ENCODE measurements at places on chromosomes 2 and 18.
A peak's percentile ranks its signal among the peaks of the same experiment; 100 is the strongest.

GRCh38 chr2:186064507-186064906 lies 325.9 kb downstream of the FSIP2 start:
- no peak for DNase-seq

DNA sequence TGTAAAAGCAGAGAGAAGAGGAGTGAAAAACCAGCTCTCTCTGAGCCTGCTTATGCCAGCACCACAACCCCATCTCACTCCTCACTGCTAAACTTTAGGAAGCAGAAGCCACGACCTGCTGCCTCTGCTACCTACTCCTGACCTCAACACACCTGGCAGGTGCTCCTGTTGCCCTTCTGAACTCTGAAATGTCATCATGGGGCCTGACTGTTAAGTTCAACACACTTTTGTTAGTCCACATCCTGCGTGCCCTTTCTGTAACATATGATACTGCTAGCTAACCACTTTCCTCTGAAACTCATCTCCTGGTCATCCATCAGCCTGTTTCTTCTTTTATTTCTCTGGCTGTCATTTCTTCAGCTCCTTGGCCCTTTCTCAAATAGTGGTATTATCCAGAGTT lies 118.1 kb downstream of the EPB41L3 start:
- no peak for DNase-seq

- no peak for DNase-seq
Measured at GRCh38 chr2:60268661-60269060, 284.8 kb downstream of the BCL11A start.

DNA sequence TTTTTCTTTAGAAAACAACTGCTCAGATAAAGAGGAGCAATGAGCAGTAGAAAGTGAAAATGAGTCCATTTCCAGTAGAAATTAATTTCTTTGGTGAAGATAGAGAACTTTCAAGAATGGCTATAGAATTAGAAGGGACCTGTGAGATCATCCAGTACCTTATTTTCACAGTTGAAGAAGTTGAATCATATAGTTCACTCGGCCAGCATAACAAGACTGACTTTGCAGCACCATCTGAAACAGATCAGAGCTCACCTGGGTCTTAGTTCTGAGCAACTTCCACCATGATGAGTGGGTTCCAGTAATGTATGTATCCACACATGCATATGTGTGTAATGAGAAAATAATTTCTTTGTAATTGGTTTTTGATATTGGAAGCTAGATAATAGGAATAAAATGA lies 58.6 kb downstream of the CERS6 start:
- DNase-seq: no peak

- DNase-seq: no peak
Measured at GRCh38 chr2:65649811-65650589, 217.6 kb upstream of the SPRED2 start.

GRCh38 chr2:211822686-211823335 lies 715.8 kb downstream of the ERBB4 start:
- DNase-seq: no peak

- no peak for DNase-seq
Measured at GRCh38 chr2:25397777-25398176, 56.1 kb upstream of the DNMT3A start.

GRCh38 chr2:241804326-241805229 lies 4.4 kb upstream of the NEU4 start:
- no peak for DNase-seq

- peak; percentile 69 for DNase-seq
Measured at GRCh38 chr18:21439431-21439846, 161.1 kb downstream of the ESCO1 start.

DNA sequence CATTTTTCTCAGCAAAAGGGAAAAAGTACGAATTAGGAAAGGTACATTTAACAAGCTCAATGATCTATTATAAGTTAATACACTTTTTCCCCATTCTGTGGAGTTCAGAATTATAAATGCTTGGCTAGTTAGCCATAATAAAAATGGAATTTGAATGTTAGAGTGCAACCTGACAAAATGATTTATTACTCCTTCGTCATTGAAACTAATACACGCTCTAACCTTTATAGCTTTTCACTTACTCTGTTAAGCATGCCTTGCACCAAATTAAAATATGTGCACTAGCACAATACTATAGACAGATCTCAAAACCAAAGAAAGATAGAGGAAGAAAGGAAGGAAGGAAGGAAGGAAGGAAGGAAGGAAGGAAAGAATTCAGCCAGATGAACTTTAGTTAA lies 46.1 kb upstream of the FRZB start:
- no peak for DNase-seq

- no peak for DNase-seq
Measured at GRCh38 chr2:44967056-44967455, 25.6 kb downstream of the SIX3 start.

GRCh38 chr18:42011053-42011452 lies 56.0 kb downstream of the PIK3C3 start:
- DNase-seq: no peak

DNA sequence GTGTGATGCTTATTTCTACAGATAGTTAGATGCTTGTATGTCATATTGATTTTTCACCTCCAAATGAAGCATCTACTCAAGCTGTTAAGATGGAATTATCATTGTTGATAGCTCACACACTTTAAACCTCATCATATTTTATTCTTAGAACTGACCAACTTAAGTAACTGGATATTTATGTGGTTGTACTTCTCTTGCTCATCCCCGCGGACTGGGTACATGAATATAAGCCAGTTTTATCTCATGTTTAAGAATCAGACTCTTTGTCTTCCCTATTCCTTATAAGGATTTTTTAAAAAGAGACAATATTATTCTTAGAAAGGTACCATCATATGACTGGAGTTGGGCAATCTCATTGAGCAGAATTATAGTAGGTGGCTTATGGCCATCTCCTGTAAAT lies 358.7 kb downstream of the DSC3 start:
- no peak for DNase-seq

DNA sequence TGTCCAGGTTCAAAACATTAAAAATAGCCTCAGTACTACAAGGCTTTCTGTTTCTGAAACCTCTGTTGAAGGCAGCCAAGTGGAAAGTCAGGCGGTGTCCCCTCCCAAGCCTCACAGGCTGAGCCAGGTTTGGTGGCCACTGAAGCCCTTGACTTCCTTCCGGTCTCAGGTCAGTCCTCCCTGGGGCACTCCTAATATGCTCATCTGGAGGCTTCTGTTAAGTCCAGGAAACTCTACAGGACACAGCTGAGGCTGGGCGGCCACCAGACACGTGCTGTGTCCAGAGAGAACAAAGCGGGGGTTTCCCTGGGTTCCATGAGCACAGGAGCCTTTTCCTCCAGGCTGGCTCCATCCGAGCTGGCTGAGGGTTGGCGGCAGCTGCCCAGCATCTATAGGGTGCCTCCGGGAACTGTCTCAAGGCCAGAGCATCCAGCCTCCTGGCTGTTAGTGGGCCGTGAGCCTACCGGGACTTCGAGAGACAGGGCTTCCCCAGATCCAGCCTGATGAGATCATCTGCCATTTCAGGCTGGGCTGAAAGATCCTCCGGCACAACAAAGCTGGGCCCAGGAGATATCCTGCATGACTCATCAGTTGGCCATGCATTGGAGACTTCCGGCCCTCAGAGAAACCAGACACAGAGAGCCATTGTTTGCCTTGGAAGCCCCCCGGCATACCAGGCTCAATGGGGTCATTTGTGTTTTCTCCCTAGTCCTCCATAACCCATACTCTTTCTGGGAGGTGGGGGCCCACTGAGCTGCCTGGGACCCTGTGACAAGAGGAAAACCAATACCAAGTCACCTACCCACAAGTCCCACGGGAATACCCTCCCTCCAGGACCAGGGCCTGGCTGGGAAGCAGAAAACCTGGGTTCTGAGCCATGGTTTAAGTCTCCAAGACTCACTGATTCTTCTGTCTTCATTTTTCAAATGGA lies 71.7 kb downstream of the HS1BP3 start:
- DNase-seq: peak; percentile 93

GRCh38 chr2:213232649-213233437 lies 51.4 kb upstream of the SPAG16 start:
- no peak for DNase-seq

- no peak for DNase-seq
Measured at GRCh38 chr18:49672853-49673252, 111.0 kb downstream of the LIPG start.

DNA sequence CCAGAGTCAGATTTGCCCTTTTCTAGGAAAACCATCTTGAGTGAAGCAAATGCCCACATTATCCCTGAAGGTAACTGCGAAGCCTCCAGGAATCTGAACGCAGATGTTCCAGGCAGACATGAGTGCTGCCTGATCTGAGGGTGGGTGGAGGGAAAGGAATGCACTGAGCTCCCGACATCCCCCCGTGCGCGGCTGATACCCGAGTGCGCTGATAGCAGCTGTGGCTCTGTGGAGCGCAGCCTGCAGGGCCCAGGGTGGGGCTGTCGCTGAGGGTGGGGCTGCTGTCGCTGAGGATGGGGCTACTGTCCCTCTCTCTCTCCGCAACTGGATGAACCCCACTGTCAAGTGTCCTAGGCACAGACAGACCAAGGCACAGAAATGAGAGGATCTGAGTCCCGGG lies 82.4 kb downstream of the GFPT1 start:
- DNase-seq: no peak

Data from AG04449 (cell line).